Stomach (tissue), 19 donors: ENCODE measurements at places on chromosomes 13 and 19. TPM values are rescaled to one million over a fixed set of nuclear protein-coding genes. Genes with fewer than 3 reads are reported as not detected.

CD37 gene
- not detected for total RNA-seq

GRCh38 chr13:44211704-44212346 is 161.8 kb upstream of the SERP2 start:
- DNase-seq: no peak

DNA sequence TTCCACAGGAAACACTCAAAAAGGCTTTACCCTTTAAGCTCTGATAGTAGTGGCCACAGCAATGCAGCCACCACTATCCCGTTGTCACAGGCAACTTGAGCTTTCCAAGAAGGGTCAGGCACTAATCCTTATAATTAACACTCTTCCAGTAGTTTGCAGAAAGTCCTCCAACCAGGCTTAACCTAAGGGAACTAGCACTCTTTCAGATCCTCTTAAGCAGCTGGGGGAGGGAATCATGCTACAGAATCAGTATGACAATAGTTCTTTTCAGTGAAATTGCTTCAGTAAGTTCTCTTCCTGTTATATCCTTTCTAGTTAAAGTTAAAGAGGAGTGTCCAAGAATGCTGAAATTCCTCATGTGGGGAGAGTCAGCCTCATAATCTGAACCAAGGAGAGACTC is 82.2 kb downstream of the TNFSF11 start:
- no peak for DNase-seq

DNA sequence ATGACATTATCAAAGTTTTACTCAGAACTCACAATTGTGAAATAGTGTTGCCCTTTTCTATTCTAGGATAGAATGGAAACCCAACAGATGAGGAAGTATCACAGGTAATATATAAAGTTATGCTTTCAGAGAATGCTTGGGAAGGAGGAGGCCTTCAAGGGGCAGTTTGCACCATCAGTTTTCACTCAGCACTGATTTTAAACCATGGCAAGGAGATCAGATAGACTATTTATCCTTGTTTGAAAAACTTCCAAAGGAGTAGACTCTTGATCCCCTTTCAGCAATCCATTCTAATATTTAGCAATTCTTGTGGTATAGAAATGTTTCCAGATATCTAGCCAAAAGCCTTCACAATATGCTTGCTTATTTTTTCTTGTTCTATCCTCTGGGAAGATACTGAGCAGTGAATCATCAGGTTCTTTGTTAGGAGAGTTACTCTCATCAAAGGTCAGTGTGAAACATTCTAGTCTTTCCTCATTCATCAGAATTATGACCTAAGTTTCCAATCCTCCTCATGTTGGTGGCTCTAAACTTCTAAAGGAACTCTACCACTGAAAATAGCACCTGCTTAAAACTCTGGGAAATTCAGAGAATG is 3.8 kb downstream of the GPC6 start:
- no peak for DNase-seq

- DNase-seq: no peak
These were observed 24.9 kb downstream of the TEX26 start for GRCh38 chr13:30957258-30957943.

DACH1 gene
- total RNA-seq: 9.4 TPM

- DNase-seq: no peak
These were observed 5.7 kb upstream of the GMIP start for GRCh38 chr19:19649155-19649554.

DNA sequence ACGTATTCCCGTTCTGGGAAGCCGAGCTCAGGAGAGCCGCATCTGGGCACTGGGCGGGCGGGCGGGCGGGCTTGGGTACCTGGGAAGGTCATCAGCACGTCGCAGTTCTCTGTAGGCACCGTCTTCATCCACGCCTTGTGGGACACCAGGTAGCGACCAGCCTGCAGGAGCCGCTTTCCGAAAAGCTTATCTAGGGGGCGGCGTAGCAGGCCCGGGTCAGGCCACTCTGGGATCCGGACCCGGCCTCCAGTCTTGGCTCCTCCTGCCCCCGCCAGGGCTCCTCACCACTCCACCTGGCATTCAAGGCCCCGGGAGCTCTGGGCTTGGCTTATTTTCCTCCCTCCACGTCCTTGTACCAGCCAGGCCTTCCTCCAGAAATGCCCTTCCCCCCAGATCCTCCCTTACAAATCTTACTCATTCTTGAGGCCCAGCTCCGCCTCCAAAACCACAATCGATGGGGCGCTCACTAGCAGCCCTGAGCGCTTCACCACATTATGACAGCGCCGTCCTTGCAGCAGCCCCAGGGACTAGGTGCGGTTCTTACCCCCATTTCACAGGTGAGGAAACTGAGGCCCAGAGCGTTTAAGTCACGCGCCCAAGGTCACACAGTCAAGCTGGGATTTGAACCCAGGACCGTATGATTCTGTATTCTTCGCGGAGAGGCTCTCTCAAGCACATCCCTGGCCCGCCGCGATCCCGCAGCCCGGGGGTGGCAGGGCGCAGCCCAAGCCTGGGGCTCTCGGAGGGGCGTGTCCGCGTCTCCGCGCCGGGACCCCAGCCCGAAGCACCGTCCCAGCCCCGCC is 843 bp downstream of the ANO8 start:
- DNase-seq: peak; percentile 64
